ENCODE measurements at places on chromosomes 5 and 9.

DNA sequence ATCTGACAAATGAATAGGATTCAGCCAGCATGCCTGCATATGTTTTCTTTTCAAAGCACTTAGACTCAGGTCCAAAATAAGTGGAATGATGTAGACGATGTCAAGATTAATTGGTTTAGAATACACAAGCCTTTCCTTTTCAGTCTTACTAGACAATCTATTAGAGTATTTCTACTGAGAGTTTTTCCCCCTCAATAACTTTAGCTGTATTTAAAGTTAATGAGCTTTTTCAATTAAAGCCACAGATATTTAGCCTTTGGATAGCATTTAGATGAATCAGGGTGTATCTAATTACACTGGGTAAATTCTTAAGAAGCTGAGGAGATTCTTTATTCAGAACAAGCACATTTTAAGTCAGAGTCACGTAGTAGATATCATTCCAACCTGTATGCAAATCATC lies 198.7 kb upstream of the MPDZ start:
- DNase-seq, result no peak

DNA sequence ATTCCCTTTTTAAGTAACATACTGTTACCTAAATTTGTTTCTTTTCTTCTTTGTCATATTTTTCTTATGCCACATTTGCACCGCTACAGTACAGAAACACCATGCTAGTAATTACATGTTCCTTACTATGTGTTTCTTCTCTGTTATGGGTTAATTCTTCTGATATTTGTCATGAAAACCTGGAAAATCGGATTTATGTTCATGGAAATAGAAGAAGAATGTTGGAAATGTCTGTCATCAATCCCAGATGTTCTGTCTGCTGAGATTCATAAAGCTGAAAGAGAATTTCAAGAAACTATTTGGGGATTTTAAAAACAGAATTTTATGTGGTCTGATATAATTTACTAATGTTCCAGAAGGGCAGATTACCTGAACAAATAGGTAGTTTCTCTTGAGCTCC lies 305.2 kb upstream of the NREP start:
- DNase-seq, result no peak

GRCh38 chr5:103446813-103447212 lies 115.8 kb downstream of the NUDT12 start:
- DNase-seq, result no peak

DNA sequence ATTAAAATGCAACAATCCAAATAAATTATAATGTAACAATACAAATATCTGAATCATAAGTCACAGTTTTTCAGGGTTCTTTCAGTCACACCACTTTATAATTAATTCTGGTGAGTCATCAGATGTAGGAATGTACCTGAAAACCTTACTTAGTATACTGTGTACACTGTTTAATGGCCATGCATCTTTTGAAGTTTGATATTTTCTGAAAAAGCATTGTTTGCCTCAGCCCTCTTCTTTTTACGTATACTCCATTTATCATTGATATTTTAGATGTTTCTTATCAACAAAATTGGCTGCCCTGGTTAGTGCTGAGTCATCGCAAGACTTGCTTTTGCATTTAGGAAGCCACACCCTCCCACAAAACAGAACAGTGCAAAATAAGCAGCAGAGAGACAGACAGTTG lies 218.6 kb downstream of the PJA2 start:
- DNase-seq, result peak; percentile 50

- DNase-seq, result no peak
These were observed 477.6 kb downstream of the ZSWIM6 start for GRCh38 chr5:61809651-61810050.

GRCh38 chr9:97039514-97039860 lies 545 bp upstream of the CTSV start:
- peak; percentile 23 for DNase-seq

DNA sequence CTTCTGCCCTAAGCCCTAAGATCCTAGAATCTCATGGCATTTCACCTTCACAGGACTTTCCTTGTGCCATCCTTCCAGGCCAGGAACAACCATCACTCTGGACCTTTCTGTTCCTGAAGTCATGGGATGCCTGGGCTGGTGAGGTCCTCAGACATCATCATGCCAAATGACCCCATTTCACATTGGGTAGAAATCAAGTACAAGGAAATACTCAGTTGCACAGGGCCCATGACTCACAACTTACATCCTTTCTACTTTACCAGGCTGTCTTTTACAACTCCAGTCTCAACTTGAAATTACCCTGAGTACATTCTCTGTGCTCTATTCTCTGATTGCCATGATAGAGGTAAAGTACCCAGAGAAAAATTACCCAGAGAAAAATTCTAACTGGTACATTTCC lies 167.1 kb downstream of the PIK3R1 start:
- no peak for DNase-seq

- no peak for DNase-seq
These were observed 115.2 kb downstream of the EFNA5 start for GRCh38 chr5:107555425-107556090.

- DNase-seq, result no peak
These were observed 38.1 kb upstream of the HNRNPA0 start for GRCh38 chr5:137792303-137792702.

- DNase-seq, result peak; percentile 32
These were observed 133.4 kb downstream of the GRIA1 start for GRCh38 chr5:153623751-153624450.

DNA sequence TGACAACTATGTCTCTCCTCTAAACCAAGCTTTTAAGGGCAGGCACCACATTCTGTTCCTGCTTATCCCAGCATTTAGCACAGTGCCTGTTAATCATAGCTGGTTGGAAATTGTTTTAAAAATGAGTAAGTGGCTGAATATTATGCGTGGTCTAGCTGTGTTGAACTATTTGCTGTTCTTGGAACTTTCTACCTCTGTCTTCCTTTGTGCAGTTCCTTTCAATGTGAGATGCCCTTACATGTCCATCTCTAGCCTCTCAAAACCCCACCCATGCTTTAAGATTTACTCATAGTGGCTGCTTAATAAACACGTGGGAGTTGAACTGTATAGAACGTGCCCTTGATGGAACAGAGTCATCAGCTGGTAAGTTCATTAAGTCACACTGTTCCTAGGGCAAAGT lies 34.5 kb downstream of the C9orf57 start:
- no peak for DNase-seq

GRCh38 chr9:20197976-20198685 lies 409.3 kb upstream of the SLC24A2 start:
- DNase-seq, result no peak

DNA sequence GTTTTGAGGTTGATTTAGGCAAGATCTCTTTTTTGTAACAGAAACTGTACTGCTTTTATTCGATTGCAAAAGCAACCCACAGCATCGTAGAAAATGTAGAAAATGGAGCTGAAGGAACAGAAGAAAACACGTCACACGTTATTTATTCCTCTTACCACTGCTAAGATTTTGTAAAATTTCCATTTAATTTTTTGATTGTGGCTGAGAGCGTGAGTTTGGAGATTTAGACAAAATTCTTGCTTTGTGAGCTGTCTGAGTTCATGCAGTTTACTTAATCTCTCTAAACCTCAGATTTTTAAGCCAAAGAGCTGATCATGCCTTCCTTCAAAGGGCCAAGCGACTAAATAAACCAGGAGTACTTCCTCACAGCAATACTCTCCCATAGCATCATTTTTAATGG lies 24.8 kb downstream of the DPYSL3 start:
- peak; percentile 84 for DNase-seq

- no peak for DNase-seq
These were observed 28.3 kb upstream of the APC start for GRCh38 chr5:112709416-112709815.

GRCh38 chr5:145520335-145520734 lies 314.8 kb downstream of the PRELID2 start:
- DNase-seq, result no peak

DNA sequence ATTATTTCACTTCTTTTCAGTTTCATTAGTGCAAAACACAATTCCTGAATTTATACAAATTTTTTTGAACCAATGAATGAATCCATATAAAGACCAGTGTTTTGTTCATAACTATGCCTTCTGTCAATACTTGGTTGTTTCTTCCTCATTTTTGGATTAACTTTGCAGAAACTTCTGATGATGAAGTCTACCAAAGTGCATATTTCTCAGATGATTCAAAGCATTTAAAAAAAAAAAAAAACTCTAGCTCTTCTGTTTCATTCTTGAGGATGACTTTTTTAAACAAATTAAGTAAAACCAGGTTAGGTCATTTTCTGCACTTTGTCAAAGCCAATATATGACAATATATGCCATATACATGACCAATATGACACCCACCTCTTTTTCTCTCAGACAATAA lies 92.6 kb downstream of the CHSY3 start:
- no peak for DNase-seq

GRCh38 chr9:35108946-35109575 lies 6.1 kb upstream of the STOML2 start:
- DNase-seq, result no peak

DNA sequence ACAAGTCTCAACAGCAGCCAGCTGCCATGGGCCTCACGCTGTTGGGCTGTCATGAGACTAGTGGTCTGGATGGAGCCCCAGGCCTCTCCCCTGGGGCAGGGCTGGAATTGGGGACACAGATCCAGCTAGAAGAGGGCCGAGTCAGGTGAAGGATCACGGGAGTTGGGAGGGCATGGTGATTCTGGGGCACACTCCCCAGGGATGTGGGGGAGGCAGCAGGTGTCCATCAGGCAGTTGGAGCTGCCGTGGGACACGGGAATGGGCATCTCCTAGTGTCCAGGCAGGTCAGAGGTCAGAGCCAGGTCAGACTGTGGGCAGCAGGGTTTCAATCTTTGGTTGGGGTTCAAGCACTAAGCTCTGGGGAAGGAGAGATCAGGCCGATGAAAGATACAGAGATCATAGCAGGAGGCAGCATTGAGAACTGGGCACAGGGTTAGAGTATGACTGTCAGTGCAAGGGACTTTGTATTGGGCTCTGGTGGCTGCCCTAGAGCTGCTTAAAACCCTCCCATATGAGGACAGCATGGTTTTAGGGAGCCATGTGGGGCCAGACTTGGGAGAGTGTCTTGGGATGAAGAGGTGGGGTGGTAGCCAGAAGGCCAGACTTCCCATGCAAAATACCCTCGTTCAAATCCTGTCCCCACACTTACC lies 59.2 kb downstream of the ARHGEF37 start:
- no peak for DNase-seq

GRCh38 chr5:2027790-2028189 lies 145.1 kb upstream of the IRX4 start:
- no peak for DNase-seq

GRCh38 chr5:176418251-176418650 lies 1.9 kb upstream of the CLTB start:
- DNase-seq, result no peak

GRCh38 chr9:94824913-94825610 lies 98.6 kb downstream of the AOPEP start:
- DNase-seq, result no peak

- no peak for DNase-seq
These were observed 38.2 kb downstream of the SERINC5 start for GRCh38 chr5:80217667-80218066.

DNA sequence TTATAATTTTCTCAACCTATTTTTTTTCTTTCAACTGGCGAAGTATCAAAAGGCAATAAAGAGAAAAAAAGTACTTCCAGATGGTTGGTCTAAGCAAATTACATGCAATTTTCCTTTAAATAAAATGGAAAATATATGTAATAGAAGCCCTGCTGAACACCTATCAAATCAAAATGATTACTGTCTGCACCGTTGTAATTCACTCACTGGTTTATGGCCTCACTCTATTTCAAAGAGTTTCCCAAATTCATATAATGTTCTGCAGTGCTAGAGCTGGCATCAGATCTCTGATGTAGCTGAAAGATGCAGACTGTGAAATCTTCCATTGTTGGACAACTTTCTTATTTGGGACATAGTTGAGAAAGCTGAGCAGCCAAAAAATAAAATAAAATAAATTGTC lies 130.3 kb downstream of the SEMA5A start:
- no peak for DNase-seq

- DNase-seq, result no peak
These were observed 10.9 kb upstream of the DOLPP1 start for GRCh38 chr9:129069862-129070641.

DNA sequence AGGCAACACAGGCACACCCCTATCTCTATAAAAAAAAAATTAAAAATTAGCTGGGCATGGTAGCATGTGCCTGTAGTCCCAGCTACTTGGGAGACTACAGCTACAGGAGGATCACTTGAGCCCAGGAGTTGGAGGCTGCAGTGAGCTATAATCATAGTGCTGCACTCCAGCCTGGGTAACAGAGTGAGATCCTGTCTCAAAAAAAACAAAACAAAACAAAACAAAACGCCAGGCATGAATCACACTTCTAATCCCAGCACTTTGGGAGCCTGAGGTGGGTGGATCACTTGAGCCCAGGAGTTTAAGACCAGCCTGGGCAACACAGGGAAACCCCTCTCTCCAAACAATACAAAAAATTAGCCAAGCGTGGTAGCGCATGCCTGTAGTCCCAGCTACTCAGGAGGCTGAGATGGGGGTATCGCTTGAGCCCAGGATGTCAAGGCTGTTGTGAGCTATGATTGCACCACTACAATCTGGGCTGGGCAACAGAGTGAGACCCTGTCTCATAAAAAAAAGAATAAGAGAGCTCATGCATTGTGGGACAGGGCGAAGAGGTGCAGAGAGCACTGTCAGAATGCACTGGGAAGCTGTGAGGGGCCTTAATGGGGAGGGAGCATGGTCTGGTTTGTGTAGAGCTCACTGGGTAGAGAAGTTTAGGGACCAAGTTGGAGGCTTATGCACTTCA lies 8.4 kb upstream of the SAP30L start:
- no peak for DNase-seq

DNA sequence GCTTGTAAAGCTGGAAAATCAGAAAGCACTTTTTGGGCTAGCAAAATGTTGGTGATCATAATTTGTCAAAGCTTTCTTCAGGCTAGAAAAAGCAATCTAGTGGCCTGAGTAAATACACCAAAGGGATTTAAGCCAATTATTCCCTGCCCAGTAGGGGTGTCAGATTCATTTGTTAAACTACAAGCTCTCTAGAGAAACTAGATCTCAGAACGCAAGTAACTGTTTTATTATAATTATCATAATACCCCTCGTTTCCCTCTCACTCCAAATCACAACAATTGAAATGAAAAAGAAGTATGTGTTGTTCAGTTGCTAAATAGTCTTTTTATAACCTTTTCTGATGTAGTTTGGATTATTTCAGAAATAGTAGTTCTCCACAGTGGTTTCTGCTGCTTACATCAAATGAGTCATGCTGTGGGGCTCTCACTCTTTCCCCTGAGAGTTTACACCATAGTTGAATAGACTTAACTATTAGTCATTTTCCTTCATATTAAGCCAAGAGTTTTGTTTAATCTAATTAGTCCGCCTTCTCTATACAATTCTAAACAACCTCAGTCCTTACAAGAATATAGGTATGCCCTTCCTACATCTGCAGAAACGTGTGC lies 918.6 kb upstream of the DMAC1 start:
- peak; percentile 86 for DNase-seq

GRCh38 chr5:59586841-59587240 lies 306.7 kb downstream of the PDE4D start:
- DNase-seq, result no peak

All from stromal cell of bone marrow (primary cell).